Tibial nerve (tissue), 4 donors: ENCODE measurements at places on chromosomes 7 and 10. TPM values are rescaled to one million over a fixed set of nuclear protein-coding genes. Genes with fewer than 3 reads are reported as not detected.

DENND2A gene
- 25.9 TPM for total RNA-seq

DNA sequence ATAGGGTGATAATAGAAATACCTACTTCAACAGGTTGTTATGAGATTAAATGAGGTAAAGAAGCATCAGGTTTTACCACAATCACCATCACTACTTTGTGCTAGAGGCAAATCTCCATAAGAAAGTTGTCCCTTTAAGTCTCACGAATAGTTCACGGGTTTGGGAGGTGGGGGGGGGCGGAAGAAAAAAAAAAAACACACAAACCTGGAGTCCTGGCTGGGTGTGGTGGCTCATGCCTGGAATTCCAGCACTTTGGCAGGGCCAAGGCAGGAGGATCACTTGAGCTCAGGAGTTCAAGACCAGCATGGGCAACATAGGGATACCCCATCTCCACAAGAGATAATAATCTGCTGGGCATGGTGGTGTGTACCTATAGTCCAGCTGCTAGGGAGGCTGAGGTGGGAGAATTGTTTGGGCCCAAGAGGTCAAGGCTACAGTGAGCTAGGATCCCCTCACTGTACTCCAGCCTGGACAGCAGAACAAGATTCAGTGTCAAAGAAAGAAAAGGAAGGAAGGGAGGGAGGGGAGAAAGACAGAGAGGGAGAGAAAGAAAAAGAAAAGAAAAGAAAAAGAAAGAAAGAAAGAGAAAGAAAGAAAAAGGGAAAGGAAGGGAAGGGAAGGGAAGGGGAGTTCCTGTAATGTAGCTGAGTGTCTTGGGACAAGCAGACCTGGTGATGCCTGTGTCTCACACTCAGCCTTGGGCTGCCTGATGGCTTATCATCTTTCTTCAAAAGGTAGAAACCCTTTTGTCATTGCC is 231.4 kb downstream of the CREB5 start:
- no peaks in the 10 kb centered on the region for H3K27me3 ChIP-seq
- H3K4me1 ChIP-seq: no peaks in the 10 kb centered on the region
- H3K27ac ChIP-seq: no peak overlapping the region
- no peaks in the 10 kb centered on the region for H3K36me3 ChIP-seq

DNA sequence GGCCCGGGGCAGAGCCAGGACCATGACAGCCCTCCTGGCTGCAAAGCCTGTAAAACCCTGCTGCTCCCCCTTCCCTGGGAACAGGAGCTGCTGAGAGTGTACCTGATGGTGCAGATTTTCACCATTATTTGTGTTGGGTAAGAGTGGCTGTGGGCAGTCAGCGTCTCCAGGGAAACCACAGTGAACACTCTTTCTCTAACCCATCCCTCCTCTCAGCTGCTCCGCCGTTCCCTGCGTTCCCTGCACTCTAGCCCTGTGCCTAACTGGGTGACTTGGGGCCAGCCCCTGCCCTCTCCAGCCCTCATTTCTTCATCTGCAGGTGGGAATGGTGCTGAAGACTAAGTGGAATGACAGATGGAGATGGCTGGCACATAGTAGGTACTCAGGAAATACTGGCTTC is 75.9 kb upstream of the PCBD1 start:
- H3K27me3 ChIP-seq: no peaks in the 10 kb centered on the region
- DNase-seq: no peak
- H3K4me3 ChIP-seq: no peak overlapping the region
- no peaks in the 10 kb centered on the region for H3K36me3 ChIP-seq

DNA sequence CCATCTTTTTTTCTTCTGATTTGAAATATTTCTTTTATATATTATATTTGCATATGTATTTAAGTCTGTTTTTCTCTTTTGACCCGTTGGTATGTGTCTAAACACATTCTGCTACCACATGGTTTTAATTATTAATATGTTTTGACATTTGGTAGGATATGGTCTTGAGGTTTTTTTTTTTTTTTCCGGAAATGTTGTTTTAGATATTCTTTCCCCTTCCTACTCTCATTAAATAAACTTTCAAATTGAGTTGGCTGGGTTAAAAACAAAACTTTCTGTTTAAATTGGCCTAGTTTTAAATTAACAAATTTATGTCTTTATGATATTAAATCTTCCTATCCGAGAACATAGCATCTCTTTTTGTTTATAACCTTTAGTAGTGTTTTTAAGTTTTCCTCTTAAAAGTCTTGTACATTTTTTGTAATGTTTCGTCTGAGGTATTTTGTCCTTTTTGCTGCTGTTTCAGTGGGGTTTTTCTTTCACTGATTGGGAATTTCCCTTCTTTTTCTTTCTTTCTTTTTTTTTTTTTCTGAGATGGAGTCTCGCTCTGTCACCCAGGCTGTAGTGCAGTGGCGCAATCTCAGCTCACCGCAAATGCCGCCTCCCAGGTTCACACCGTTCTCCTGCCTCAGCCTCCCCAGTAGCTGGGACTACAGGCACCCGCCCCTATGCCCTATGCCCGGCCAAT is 25.4 kb downstream of the STAM start:
- H3K4me1 ChIP-seq: no peaks in the 10 kb centered on the region
- no peak overlapping the region for H3K27ac ChIP-seq
- H3K36me3 ChIP-seq: no peaks in the 10 kb centered on the region
- H3K27me3 ChIP-seq: no peaks in the 10 kb centered on the region
- H3K4me3 ChIP-seq: no peak overlapping the region

DNA sequence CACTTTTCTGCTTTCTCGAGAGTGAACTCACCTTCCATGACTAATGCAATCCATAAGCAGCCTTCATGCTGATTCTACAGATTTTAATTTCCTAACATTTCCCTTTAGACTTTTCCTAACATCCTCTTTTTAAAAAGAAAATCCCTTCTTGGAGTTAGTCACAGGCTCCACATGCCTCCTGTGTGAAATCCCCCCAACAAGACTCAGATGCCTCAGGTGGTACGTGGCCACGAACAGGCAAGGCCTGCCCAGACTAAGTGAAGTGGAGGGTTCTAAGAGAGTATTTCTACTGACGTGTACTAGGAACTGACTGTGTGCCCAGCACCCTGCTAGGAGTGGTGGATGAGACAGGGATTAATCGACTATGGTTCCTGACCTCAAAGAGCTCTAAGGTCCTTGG is 125.9 kb upstream of the HPS1 start:
- no peak overlapping the region for H3K27ac ChIP-seq
- no peaks in the 10 kb centered on the region for H3K27me3 ChIP-seq
- H3K4me1 ChIP-seq: no peaks in the 10 kb centered on the region
- no peaks in the 10 kb centered on the region for H3K36me3 ChIP-seq

GRCh38 chr10:20745556-20746375 is 151.3 kb downstream of the NEBL start:
- H3K4me1 ChIP-seq: no peaks in the 10 kb centered on the region
- no peak overlapping the region for H3K27ac ChIP-seq
- no peak overlapping the region for H3K4me3 ChIP-seq
- no peak for DNase-seq

HOXA4 gene
- 6.3 TPM for total RNA-seq

- no peaks in the 10 kb centered on the region for H3K36me3 ChIP-seq
- H3K4me1 ChIP-seq: peaks cover 5% of the 10 kb centered on the region
- H3K4me3 ChIP-seq: peak overlapping the region; percentile 92
- peak; percentile 26 for DNase-seq
- H3K27ac ChIP-seq: peak overlapping the region; percentile 87
Measured at GRCh38 chr10:86520871-86521677, 518 bp downstream of the WAPL start.

EXOC6 gene
- total RNA-seq: 5.9 TPM

DNA sequence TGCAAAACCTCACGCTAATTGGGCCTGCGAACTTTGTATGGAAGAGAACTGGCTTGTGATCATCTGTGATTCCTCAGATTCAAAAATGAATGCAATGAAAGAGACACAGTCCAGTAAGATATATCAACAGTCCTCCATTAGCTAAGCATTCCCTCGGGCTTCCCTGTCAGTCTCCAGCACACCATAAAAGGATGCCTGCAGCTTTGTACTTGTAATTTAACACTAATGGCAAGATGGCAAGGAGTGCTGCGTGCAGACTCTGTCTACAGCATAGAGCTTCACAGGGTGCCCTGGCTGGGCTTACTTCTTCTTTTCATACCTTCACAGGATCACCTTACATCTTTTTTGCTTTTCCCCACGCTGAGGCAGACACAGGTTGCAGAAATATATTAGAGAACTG is 200.0 kb downstream of the GFRA1 start:
- no peaks in the 10 kb centered on the region for H3K27me3 ChIP-seq
- no peak overlapping the region for H3K27ac ChIP-seq
- DNase-seq: no peak
- no peaks in the 10 kb centered on the region for H3K36me3 ChIP-seq

CTAGE8 gene
- not detected for total RNA-seq

DNA sequence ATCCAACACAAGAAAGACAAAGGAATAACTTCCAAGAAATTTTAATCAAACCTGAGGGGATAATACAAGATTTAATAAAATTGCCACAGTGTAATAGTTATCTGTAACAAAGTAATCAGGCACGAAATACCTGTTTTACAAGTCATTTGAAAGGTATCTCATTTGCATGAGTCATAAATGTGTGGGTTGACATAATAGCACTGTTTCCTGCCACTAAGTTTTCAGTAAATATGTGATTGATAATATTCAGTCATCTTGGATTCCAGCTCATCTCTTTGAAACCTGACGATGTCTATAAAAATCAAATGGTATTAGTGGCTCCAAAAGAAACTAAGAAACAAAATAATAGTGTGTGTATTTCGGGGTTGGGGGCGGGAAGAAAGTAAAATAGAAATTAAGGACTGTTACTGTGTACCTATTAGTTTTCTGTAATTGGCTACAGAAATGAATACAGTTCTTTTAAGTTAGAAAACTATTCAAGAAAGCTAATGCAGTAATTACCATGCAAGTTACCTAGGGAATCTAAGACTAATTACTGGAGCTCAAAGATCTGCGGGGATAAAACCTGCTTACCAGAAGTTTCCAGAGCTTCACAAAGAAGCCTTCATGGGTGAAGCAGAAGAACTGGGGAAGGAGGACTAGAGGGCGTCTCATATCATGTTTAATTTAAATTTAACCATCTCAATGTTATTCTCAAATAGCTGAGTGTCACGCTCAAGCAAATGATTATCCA is 100.7 kb downstream of the ST8SIA6 start:
- no peak overlapping the region for H3K27ac ChIP-seq
- H3K4me1 ChIP-seq: no peaks in the 10 kb centered on the region
- H3K4me3 ChIP-seq: no peak overlapping the region
- H3K36me3 ChIP-seq: no peaks in the 10 kb centered on the region

DNA sequence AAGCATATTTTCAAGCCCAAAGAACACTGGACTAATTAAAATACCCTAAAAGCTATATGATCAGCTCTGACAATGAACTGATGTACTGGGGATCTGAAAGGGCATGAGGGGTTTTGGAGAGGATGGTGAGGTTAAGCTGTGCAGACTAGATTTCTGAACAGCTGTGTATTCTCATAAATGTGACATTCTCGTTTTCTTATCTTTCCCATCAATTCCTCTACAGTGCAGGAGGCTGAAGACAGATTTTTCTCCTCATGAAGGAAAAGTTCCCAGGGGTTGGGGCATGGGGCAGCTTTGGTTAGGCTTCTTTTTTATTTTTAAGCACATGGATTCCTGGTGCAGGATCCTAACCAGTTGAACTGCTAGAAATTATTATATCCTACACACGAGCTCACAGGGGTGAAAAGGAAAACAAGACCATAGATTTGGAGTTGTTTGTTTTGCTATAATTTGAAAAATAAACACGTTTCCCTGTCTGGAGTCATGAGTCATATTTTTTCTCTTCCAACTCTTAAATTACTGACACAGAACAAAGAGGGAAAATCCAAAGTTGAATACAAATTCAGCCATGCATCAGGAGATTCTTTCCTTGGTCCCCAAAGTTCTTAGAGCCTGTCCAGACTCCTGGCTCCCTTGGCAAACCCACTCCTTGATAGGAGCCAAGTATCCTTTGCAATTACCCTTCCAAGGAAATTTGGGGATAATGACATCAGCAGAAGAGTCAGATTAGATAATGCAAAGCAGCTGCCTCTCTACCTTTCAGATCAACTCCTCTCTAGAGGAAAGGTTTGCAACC is 147.7 kb upstream of the NPVF start:
- DNase-seq: no peak
- H3K27me3 ChIP-seq: no peaks in the 10 kb centered on the region

- peaks cover 59% of the 10 kb centered on the region for H3K4me1 ChIP-seq
- no peak overlapping the region for H3K4me3 ChIP-seq
- DNase-seq: no peak
- peak overlapping the region; percentile 84 for H3K27ac ChIP-seq
- H3K36me3 ChIP-seq: no peaks in the 10 kb centered on the region
- no peaks in the 10 kb centered on the region for H3K27me3 ChIP-seq
Measured at GRCh38 chr10:101007099-101007711, 7.6 kb downstream of the LZTS2 start.

ADARB2 gene
- total RNA-seq: 8.4 TPM

GRCh38 chr10:11328264-11329061 is 283.0 kb downstream of the USP6NL start:
- H3K36me3 ChIP-seq: peaks cover 5% of the 10 kb centered on the region
- DNase-seq: no peak
- no peaks in the 10 kb centered on the region for H3K27me3 ChIP-seq
- H3K27ac ChIP-seq: peak overlapping the region; percentile 87
- peaks cover 45% of the 10 kb centered on the region for H3K4me1 ChIP-seq

- H3K36me3 ChIP-seq: no peaks in the 10 kb centered on the region
- no peak for DNase-seq
- H3K4me3 ChIP-seq: no peak overlapping the region
- H3K27ac ChIP-seq: no peak overlapping the region
- no peaks in the 10 kb centered on the region for H3K4me1 ChIP-seq
Measured at GRCh38 chr7:38102507-38102906, 75.5 kb upstream of the STARD3NL start.

SORBS1 gene
- total RNA-seq: 544 TPM

DNA sequence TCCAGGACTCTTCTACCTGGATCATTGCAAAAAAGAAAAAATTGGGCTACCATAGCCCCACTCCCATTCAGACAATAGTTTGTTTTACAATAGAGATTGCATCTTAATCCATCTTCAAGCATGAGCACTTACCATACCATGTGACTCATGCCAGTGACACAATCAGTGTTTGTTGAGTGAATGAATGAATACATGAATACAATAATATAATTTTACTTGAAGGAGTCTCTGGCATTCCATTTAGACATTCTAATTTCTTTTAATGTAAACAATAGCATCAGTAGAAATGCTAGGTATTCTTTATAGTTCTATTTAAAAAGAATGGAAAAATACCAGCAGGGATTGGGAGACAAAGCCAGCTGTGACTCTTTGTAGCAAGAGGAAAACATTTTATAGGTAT is 141.6 kb upstream of the AKR1E2 start:
- H3K36me3 ChIP-seq: no peaks in the 10 kb centered on the region
- H3K27ac ChIP-seq: no peak overlapping the region
- H3K4me3 ChIP-seq: no peak overlapping the region
- H3K27me3 ChIP-seq: no peaks in the 10 kb centered on the region
- DNase-seq: no peak

GRCh38 chr7:4173615-4174014 is 508.5 kb upstream of the FOXK1 start:
- H3K36me3 ChIP-seq: peaks cover 15% of the 10 kb centered on the region
- H3K27ac ChIP-seq: no peak overlapping the region
- no peak for DNase-seq
- H3K27me3 ChIP-seq: no peaks in the 10 kb centered on the region
- H3K4me3 ChIP-seq: no peak overlapping the region

- peaks cover 3% of the 10 kb centered on the region for H3K4me1 ChIP-seq
- H3K4me3 ChIP-seq: no peak overlapping the region
- no peaks in the 10 kb centered on the region for H3K36me3 ChIP-seq
- H3K27me3 ChIP-seq: no peaks in the 10 kb centered on the region
Measured at GRCh38 chr10:576130-576465, 113.4 kb downstream of the DIP2C start.
